ENCODE measurements at places on chromosomes 3 and 15. TPM values are rescaled to one million over a fixed set of nuclear protein-coding genes. Genes with fewer than 3 reads are reported as not detected.

GRCh38 chr15:99006146-99006545 lies 1.4 kb downstream of the PGPEP1L start:
- DNase-seq: no peak
- H3K36me3 ChIP-seq: no peaks in the 10 kb centered on the region
- H3K4me3 ChIP-seq: no peak overlapping the region

DNA sequence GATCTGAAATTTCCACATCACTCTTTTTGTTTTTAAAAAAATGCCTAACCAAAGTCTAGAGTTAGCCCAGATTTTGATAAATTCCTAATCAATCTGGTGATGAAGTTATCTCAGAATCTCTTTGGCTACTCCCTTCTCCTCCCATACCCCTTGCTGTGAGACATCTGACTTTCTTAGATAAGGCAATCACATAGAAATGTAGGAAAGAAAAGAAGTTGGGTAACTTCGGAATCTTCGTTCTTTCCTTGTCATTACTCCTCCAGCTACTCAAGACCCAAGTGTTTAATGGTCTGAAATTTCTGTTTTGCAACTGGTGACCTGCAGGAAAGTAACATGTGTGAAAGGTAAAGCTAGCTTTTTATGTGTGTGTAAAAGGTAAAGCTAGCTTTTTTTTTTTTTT lies 37.8 kb downstream of the MYL3 start:
- DNase-seq: no peak
- no peaks in the 10 kb centered on the region for H3K36me3 ChIP-seq
- no peaks in the 10 kb centered on the region for H3K27me3 ChIP-seq
- no peaks in the 10 kb centered on the region for H3K4me1 ChIP-seq
- no peak overlapping the region for H3K27ac ChIP-seq

DNA sequence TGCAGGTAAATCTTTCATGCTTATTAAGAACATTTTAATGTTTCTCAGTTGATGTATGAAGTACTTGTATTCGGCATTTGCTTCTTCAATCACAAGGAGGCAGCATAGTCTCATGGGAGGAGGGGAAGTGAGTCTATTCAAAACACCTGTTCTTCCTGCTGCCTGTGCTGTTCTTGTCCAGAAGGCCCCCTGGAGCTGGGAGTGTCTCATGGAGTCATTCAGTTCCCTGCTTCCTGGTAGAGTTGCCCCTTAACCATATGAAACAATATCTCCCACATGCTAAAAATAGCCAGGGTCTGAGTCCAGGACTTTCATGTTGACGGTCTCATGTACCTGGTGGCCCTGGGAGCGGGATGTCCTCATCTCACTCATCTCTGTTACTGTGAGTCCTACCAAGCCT lies 15.5 kb upstream of the PPP1R2 start:
- no peak overlapping the region for H3K27ac ChIP-seq
- DNase-seq: peak; percentile 62
- no peaks in the 10 kb centered on the region for H3K4me1 ChIP-seq
- no peaks in the 10 kb centered on the region for H3K36me3 ChIP-seq
- no peaks in the 10 kb centered on the region for H3K27me3 ChIP-seq
- no peak overlapping the region for H3K4me3 ChIP-seq

GRCh38 chr15:42707068-42707467 lies 29.9 kb downstream of the CDAN1 start:
- no peak overlapping the region for H3K27ac ChIP-seq
- no peaks in the 10 kb centered on the region for H3K27me3 ChIP-seq
- no peak for DNase-seq
- no peaks in the 10 kb centered on the region for H3K4me1 ChIP-seq
- no peak overlapping the region for H3K4me3 ChIP-seq

The GRK7 gene
- total RNA-seq: 0.27 TPM

The CCR3 gene
- not detected for total RNA-seq
